ENCODE measurements at places on chromosomes 1 and 21.

- DNase-seq: no peak
Observed at GRCh38 chr1:94741996-94742395, 78.2 kb upstream of the SLC44A3 start.

- no peak for DNase-seq
Observed at GRCh38 chr1:20413776-20414140, 72.3 kb downstream of the CAMK2N1 start.

- DNase-seq: no peak
Observed at GRCh38 chr1:56376188-56376984, 203.0 kb downstream of the PLPP3 start.

- DNase-seq: peak; percentile 56
Observed at GRCh38 chr1:20376880-20377494, 86.3 kb downstream of the VWA5B1 start.

GRCh38 chr1:41639332-41639936, 155.0 kb upstream of the EDN2 start:
- DNase-seq: peak; percentile 53

GRCh38 chr1:29655145-29655544, 418.8 kb downstream of the PTPRU start:
- DNase-seq: no peak

- DNase-seq: no peak
Observed at GRCh38 chr1:40096646-40096976, 441 bp downstream of the PPT1 start.

GRCh38 chr1:113266788-113267187, 123.5 kb upstream of the MAGI3 start:
- DNase-seq: no peak

GRCh38 chr1:119784191-119784781, 15.6 kb upstream of the HMGCS2 start:
- DNase-seq: no peak
